ENCODE measurements at places on chromosomes 11 and 22. TPM values are rescaled to one million over a fixed set of nuclear protein-coding genes. Genes with fewer than 3 reads are reported as not detected.

Gene SEPTIN3
- 0.54 TPM for total RNA-seq

Gene ANO3
- total RNA-seq, result not detected

Gene CYB5R2
- total RNA-seq, result 25.9 TPM

Gene SLC22A9
- total RNA-seq, result not detected

GRCh38 chr11:76025068-76025467 lies 181.2 kb downstream of the WNT11 start:
- DNase-seq, result no peak
- H3K4me3 ChIP-seq, result no peak overlapping the region
- peaks cover 16% of the 10 kb centered on the region for H3K4me1 ChIP-seq
- no peaks in the 10 kb centered on the region for H3K27me3 ChIP-seq

DNA sequence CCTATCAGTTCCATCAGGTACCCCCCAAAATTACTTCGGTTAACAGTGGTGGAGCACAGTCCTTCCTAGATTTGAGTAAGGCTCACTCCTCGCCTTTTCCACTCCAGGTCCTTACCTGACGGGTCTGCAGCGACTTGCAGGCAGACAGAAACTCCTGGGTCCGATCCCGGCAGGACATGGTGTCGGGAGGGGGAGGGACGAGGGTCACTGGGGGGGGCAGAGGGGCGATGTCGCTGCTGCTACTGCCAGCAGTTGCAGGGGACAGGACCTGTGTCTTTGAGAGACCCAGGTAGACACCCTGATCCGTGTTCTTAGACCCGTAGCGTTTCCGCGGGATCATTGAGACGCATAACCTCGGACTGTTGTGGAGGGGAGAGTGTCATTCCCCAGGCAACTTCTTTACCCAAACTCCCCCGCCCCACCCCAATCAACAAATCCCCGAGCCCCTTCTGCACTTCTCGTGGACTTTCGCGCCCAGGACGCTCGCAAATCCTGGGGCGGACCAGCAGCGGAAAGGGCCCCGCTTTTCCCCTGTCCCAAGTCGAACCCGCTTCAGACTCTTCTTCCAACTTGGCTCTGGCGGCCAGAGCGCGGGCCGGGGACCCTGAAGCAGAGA lies 839 bp downstream of the STX5 start:
- H3K36me3 ChIP-seq, result peaks cover 67% of the 10 kb centered on the region
- H3K27ac ChIP-seq, result peak overlapping the region; percentile 100
- peak overlapping the region; percentile 100 for H3K4me3 ChIP-seq
- H3K27me3 ChIP-seq, result no peaks in the 10 kb centered on the region
- no peak for DNase-seq

GRCh38 chr11:1623716-1624115 lies 1.8 kb upstream of the KRTAP5-4 start:
- H3K4me3 ChIP-seq, result no peak overlapping the region
- no peaks in the 10 kb centered on the region for H3K36me3 ChIP-seq
- no peak overlapping the region for H3K27ac ChIP-seq
- H3K27me3 ChIP-seq, result peaks cover 12% of the 10 kb centered on the region

- no peak for DNase-seq
- H3K27ac ChIP-seq, result no peak overlapping the region
- no peaks in the 10 kb centered on the region for H3K36me3 ChIP-seq
- H3K4me1 ChIP-seq, result no peaks in the 10 kb centered on the region
Measured at GRCh38 chr11:24661331-24661730, 164.5 kb downstream of the LUZP2 start.

GRCh38 chr11:62645671-62645945 lies 805 bp downstream of the GANAB start:
- no peak for DNase-seq
- H3K4me3 ChIP-seq, result peak overlapping the region; percentile 93
- peaks cover 37% of the 10 kb centered on the region for H3K36me3 ChIP-seq
- no peaks in the 10 kb centered on the region for H3K27me3 ChIP-seq

GRCh38 chr11:43948341-43949225 lies 6.1 kb downstream of the C11orf96 start:
- peaks cover 11% of the 10 kb centered on the region for H3K4me1 ChIP-seq
- no peak for DNase-seq
- peaks cover 39% of the 10 kb centered on the region for H3K27me3 ChIP-seq
- H3K4me3 ChIP-seq, result no peak overlapping the region

DNA sequence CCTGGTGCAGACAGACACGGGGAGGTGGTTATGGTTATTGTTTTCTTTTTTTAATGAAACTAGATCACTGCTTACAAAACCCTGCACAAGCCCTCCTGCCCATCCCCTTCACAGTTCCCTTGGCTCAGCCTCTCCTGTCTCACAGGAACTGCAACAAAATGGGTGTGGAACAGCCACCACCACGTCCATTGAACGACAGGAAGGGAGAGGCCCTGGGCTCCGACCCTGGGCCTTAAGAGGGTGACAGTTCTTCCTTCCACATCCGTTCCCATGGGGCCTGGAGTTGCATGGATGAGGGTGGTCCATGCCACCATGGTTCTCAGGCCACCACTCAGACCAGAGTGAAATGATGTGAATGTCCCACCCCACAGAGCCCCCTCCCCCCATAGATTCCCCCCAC lies 15.7 kb downstream of the PRPF19 start:
- no peak for DNase-seq
- H3K27ac ChIP-seq, result no peak overlapping the region
- H3K4me3 ChIP-seq, result no peak overlapping the region
- H3K4me1 ChIP-seq, result no peaks in the 10 kb centered on the region
- H3K27me3 ChIP-seq, result no peaks in the 10 kb centered on the region

DNA sequence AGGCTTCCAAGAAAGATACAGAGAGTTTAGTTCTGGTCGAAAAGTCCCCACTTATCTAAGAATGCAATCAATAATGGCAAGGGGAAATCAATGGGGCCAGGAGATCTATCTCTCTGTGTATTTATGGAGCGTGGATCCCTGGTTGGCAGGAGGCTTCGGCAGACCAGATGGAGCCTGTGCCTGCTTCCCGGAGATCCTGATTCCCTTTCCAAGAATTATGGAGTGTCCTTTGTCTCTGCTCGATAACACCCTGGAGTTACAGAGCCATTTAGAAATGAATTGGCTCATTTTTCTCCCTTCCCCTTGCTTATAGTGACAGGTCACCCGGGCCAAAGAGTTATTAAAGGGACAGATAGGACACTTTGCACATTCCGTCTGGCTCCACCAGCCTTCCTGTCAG lies 92.4 kb downstream of the ISX start:
- no peaks in the 10 kb centered on the region for H3K4me1 ChIP-seq
- peaks cover 32% of the 10 kb centered on the region for H3K27me3 ChIP-seq
- no peaks in the 10 kb centered on the region for H3K36me3 ChIP-seq

- no peaks in the 10 kb centered on the region for H3K27me3 ChIP-seq
- no peak overlapping the region for H3K27ac ChIP-seq
- no peaks in the 10 kb centered on the region for H3K4me1 ChIP-seq
- no peak overlapping the region for H3K4me3 ChIP-seq
Measured at GRCh38 chr11:115848611-115849010, 344.4 kb upstream of the CADM1 start.

DNA sequence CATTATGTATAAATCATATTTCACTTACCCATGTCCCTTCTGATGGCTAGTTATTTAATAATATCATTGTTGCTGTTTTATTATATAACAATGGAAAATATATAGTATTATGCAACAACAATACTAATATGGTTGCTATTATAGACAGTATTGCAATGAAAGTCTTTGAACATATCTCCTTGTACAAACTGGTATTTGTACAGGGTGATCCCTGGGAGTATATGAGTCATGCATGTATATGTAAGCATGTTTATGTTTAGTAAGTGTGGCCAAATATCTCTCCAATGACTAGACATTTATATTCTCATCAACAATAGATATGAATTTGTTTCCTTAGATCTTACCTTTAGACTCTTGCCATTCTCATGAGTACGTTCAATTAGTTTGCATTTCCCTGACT lies 55.9 kb downstream of the KCNC1 start:
- H3K4me1 ChIP-seq, result no peaks in the 10 kb centered on the region
- H3K4me3 ChIP-seq, result no peak overlapping the region
- H3K27ac ChIP-seq, result no peak overlapping the region
- no peaks in the 10 kb centered on the region for H3K27me3 ChIP-seq

GRCh38 chr22:43356881-43357280 lies 13.7 kb upstream of the SCUBE1 start:
- no peak overlapping the region for H3K27ac ChIP-seq
- H3K36me3 ChIP-seq, result no peaks in the 10 kb centered on the region
- H3K4me3 ChIP-seq, result no peak overlapping the region
- H3K4me1 ChIP-seq, result no peaks in the 10 kb centered on the region

DNA sequence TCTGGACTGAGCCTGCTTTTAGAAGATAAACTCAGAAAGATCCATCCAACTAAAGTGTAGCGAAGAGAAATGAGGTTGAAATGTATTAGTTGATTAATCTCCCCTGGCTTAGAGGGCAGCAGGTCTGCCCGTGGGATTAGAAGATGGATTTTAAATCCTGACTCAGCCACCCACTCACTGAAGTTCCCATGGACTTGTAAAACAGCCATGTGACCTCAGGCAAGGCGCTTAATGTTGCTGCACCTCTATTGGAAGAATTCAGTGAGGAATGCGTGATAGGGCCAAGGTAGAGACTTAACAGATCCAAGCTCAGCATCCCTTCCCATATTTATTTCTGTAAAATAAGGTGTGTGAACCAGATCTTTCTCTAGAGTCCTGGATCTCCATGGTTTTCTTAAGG lies 45.1 kb upstream of the ELF5 start:
- DNase-seq, result no peak
- no peak overlapping the region for H3K4me3 ChIP-seq
- H3K4me1 ChIP-seq, result no peaks in the 10 kb centered on the region

DNA sequence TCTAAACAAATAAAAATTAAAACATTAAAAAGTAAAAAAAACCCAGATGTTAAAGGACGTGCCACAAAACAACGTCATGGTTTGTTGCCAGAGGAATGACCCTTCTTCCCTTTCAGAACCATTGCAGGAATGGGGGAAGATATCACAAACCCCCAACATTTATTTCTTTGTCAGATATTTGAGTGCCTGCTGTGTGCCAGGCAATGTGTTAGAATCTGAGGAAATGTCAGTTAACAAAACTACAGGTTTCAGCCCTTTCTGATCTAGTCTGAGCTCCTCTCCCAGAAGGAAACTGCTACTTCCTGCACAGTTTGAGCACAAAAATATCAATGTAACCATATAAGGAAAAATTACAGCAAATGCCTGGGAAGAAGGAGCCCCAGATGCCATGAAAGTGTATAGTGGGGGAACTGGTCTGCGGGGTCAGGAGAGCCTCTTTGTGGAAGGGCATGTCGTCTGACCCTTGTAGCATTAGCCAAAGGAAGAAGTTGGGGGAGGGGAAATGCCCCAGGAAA lies 7.1 kb upstream of the NHERF4 start:
- peaks cover 11% of the 10 kb centered on the region for H3K36me3 ChIP-seq
- no peak for DNase-seq
- H3K27ac ChIP-seq, result no peak overlapping the region
- H3K4me1 ChIP-seq, result no peaks in the 10 kb centered on the region
- H3K4me3 ChIP-seq, result no peak overlapping the region
- H3K27me3 ChIP-seq, result no peaks in the 10 kb centered on the region

DNA sequence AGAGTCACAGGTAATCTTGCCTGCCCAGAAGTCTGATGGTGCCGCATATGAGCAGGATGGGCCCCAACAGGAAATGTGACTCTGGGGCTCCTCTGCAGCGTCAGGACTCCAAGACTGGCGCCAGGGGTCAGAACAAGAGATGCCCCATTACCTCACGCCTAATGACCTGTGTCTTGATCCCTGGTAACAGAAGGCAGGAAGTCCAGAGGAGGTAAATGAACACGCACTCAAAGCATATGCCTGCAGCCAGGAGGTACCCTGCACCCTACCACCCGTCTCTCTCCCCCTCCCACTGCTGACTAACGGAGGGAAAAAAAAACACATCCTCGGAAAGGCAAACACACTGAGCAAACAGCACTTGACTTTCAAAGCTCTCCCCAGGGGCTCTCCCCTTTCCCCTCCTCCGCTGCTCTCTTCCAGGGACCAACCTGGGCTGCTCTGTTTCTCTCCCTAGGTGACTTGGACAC lies 37.3 kb downstream of the ABCC8 start:
- H3K4me3 ChIP-seq, result no peak overlapping the region
- H3K27ac ChIP-seq, result no peak overlapping the region
- no peaks in the 10 kb centered on the region for H3K36me3 ChIP-seq
- no peaks in the 10 kb centered on the region for H3K4me1 ChIP-seq
- H3K27me3 ChIP-seq, result peaks cover 9% of the 10 kb centered on the region

DNA sequence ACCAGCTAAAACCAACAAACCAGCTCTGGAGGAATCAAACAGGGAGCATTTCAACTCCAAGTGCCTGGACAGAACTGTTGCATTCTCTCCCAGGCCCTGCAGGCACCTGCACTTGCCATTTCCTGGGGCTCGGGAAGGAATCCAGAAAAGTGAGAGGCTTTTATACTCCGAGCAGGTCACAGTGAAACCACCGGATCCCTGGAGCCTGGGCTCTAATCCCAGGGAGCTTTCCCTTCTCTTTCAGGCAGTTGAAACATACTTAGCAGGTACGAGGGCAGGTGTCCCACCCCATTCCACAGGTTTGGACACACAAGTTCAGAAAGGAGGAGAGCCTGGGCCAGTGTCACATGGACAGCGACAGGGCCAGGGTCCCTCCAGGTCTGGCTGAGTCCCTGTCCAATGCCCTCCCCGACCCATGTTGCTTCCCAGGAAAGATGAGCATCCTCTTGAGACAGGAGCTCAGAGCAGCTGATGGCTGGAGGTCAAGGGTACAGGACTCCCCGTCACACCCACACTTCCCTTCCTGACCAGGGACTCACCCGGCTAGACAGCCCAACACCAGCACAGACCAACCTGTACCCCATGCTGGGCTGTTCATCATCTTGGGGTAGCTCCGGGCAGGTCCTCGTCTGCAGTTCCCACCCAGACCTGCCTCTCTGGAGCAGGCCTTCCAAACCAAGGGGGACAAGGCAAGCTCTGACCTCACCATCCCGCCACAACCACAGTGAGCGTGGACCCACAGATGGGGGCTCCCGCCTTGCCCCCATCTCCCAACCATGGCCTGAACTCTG lies 49.9 kb upstream of the CD5 start:
- H3K4me3 ChIP-seq, result no peak overlapping the region
- H3K27me3 ChIP-seq, result no peaks in the 10 kb centered on the region
- H3K4me1 ChIP-seq, result peaks cover 3% of the 10 kb centered on the region
- H3K27ac ChIP-seq, result no peak overlapping the region

DNA sequence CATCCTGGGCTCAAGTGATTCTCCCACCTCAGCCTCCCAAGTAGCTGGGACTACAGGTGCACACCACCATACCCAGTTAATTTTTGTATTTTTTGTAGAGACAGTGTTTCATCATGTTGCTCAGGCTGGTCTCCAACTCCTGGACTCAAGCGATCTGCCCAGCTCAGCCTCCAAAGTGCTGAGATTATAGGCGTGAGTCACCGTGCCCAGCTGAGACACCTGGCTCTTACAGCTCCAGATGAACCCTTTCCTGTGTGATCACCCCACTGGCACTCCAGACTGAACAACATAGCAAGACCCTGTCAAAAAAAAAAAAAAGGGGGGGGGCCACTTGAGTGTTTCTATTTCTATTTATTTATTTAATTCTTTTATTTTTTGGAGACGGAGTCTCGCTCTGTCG lies 1.0 kb upstream of the ADSL start:
- DNase-seq, result no peak
- H3K27me3 ChIP-seq, result no peaks in the 10 kb centered on the region
- H3K36me3 ChIP-seq, result peaks cover 32% of the 10 kb centered on the region
- peak overlapping the region; percentile 98 for H3K4me3 ChIP-seq
- H3K27ac ChIP-seq, result peak overlapping the region; percentile 98
- peaks cover 34% of the 10 kb centered on the region for H3K4me1 ChIP-seq

Data from activated B cell treated with CpG ODN at 0.5 μM for 24 hours (primary cell).